Activated CD4-positive, alpha-beta T cell treated with anti-CD3 and anti-CD28 coated beads for 4 hours (primary cell): ENCODE measurements at places on chromosomes 4 and X.

DNA sequence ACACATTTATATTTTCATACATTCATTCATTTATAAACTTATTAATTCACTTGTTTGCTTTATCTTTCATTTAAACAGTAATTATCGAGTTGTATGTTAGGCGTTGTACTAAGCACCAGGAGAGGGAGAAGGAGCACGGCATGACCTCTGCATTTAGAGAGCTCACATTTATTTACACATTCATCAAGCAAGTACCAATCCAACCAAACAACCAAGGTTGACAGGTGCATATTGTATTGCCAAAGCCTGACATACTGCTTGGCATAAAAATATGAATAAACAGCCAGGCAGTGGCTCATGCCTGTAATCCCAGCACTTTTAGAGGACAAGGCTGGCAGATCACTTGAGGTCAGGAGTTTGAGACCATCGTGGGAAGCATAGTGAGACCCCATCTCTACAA lies 37.0 kb upstream of the CLNK start:
- DNase-seq = no peak

- DNase-seq = no peak
Measured at GRCh38 chrX:97751735-97752134, 868.0 kb downstream of the RPA4 start.

DNA sequence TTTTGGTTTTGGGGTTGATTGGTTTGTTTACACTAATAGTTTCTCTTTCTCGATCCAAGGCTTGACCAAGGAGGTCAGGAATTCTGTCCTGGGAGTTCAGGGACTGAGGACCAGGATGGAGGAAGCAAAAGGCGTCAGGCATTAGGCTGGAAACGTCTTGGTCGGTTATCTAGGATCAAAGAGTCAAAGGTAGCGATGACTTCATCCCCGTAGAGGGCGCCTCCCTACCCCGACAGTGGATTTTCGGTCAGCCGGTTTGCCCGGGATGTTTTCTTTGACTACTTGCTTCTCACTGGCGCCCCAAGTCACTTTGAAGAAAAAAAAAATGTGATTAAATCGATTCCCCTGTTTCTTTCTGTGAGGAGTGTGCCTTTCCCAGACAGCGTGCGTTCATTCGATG lies 980 bp upstream of the FHDC1 start:
- DNase-seq = no peak

- DNase-seq = no peak
Measured at GRCh38 chrX:23919706-23920320, 12.0 kb downstream of the CXorf58 start.

DNA sequence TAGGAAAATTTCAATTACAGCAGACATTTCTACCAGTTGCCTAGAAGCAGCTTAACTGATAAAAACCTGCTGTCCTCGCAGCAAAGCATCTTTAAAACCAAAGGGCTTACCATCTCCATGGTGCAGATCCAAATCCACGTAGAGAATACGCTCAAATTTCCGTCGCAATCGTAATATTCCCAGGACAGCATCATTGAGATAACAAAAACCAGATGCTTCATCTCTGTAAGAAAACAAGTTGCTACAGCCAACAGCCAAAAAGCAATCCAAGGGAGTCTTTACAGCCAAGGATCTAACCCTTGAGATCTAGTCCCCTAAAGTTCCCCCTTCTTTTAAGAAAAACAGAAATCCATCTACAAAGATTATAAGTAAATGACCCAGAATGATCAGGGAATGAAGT lies 77.6 kb downstream of the HDAC8 start:
- DNase-seq = no peak

- DNase-seq = peak; percentile 82
Measured at GRCh38 chrX:41441934-41442823, 5.0 kb upstream of the NYX start.

DNA sequence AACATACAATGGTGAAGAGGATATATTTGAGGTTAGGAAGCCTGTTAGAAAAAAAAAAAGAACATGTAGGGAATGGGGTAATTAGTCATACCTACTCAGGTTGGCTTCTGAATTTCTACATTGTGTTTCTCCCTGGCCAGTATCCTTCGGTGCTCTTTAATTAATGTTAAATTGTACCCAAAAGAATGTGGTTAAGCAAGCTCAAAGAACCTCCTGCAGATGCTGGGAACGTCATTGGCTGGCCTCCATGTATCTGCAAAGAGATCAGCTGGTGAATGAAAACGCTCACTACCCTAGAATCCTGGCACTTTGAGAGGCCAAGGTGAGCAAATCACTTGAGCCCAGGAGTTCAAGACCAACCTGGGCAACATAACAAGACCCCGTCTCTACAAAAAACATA lies 942.3 kb upstream of the PRKX start:
- no peak for DNase-seq

DNA sequence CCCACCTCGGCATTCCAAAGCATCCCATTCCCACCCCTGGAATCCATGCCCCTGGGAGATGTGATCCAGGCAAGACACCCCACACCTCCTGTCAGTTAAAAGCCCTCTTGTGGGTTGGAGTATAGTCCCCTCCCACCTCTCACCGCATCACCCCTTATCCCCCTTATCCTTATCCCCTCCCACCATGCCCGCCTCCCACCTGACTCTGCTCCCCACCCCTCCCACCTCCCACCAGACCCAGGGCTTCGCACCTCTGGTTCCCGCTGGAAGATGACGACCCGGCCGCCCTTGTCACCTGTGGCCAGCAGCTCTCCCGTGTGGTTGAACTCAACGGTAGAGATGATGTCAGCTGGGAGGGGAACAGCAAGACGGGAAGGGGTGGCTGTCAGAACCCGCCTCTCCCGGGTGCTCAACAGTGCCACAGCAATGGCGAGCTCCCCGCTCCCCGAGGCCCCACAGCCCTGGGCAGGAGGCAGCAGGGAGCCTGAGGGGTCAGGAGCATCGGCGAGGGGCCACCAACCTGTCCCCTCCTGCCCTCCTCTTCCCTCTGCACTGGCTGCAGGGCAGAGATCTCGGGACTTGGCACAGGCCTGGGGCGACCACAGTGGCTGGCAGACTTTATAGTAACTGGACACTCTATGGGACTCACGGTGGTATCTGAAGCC lies 91.5 kb downstream of the PPP2R2C start:
- no peak for DNase-seq

DNA sequence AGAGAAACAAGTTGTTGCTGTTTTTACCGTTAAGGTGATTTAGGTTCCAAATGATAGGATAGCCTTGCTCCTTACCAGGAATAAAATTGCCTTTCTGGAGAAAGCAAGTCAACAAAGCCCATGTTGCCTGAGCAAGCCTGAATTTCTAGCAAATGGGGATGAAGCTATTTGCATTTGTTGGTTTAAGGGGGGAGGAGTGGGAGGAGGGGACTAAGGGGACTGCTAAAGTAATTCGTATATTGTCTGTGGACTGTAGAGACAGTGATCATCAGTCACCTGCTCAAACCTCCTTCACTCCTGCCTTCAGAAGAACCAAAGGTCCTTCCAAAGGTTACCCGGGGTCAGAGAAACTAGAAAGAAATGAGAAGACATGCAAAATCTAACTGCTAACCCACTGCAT lies 65.8 kb downstream of the SCML2 start:
- DNase-seq = no peak

GRCh38 chr4:6087669-6088341 lies 69.6 kb upstream of the C4orf50 start:
- no peak for DNase-seq
